MCF 10A (cell line): ENCODE measurements at places on chromosomes 11 and 22. TPM values are rescaled to one million over a fixed set of nuclear protein-coding genes. Genes with fewer than 3 reads are reported as not detected.

DNA sequence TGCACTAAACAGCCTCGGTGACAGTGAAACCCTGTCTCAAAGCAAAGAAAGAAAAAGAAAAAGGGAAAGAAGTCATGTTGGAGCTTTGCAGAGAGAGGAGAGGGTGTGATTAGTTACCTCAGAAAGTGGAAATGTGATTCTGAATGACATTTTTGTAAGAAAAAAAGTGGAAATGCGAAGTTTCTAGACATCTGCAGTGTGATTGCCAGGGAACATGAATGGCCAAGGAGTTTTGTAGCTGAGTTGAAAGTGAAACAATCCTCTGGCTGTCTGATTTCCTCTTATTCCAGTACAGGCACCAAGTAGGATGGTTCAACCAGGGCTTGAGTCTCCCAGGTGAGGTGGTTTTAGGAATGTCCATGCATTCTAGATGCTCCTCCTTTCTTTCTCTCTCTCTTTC is 17.8 kb upstream of the SYVN1 start:
- DNase-seq: no peak

GRCh38 chr11:27231530-27231929 is 131.5 kb downstream of the CCDC34 start:
- DNase-seq: no peak

GRCh38 chr11:62000539-62001446 is 33.4 kb upstream of the FTH1 start:
- no peak for DNase-seq

KRTAP5-9 gene
- not detected in 2 replicates for total RNA-seq

KRTAP5-1 gene
- not detected in 2 replicates for total RNA-seq

DNA sequence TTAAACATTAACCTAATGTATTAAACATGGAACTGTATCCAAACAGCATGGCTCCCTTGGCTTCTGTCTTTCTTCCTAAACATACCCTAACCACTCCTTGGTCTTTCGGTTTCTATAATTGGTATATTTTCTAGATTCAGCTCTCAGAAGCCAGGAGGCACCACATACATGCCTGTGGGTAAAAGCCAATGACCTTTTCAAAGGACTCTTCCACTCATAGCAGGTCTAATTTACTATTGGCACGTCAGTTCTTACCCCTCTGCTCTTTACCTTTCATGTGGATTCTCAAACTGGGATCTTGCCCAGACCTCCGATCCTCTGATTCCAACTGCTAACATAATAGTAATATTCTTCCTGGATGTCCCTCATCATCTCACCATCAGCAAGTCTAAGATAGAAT is 835.1 kb downstream of the NTM start:
- DNase-seq: no peak

- DNase-seq: no peak
Observed at GRCh38 chr22:20434264-20434751, 3.3 kb downstream of the SCARF2 start.

- DNase-seq: peak; percentile 91
Observed at GRCh38 chr11:38448284-38448683, 1850.2 kb upstream of the RAG2 start.

DNA sequence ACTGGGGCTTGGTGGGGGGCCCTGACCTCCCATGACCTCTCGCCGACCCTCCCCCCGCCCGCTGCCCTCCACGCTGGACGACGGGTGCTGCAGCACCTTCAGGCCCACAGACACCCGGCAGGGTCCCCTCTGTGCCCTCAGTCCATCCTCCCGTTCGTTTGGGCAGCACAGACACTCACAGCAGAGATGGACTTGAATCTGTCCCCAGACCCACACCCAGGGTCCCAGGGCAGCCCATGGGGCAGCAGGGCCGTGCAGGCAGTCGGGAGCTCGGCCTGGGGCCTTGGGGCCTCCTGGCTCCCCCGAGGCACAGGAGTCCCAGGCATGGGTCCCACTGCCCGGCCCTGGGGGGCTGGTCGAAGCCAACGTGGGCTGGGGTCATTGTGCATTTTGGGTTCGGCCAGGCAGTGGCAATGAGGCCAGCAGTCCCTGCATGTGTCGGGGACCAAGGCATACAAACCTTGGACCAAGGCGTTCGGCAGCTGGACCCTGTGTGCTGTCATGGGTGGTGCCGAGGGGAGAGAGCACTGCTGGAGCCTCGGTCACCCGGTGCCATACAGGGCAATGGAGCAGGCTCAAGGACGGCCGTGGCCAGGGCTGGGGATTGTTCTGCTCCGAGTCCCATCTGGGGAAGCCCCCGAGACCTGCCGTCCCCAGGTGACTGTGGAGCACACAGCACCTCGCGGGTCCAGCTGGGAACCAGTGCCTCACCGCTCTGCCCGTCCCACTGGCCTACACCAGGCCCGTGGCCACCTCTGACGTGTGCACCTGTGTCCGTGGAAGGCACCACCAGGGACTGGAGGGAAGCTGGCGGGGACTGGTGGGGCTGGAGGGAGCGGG is 19.3 kb upstream of the BRSK2 start:
- no peak for DNase-seq

GRCh38 chr22:42222140-42222539 is 48.3 kb downstream of the TCF20 start:
- no peak for DNase-seq

DNA sequence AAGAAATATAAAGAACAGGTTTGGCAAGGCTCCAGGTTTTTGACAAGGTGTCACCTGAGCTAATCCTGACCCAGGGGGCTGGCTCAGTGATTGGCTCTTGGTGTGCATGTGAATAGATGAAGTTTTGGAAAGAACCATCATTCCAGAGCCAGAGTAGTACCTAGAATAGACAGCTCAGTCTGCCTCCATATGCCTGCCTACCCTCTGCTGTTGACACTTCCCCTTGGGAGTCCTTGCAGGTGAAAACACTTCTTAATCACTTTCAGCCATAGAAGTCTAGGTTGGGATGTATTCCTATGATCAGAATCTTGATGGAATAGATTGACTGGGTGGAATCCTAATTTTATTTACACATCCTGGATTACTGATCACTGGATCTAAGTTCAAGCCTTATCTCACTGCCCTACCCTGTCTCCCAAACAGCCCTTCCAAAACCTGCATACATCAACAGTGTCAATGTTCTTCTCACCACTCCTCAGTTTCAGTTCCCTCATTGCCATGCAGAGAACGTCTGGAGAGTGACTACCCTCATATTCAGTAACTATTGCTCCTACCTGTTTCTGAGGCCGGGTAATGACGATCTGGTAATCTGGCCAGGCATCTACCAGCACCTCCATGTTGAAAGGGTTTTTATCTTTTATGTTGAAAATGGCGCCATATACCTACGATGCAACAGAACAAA is 6.7 kb downstream of the GLYATL2 start:
- DNase-seq: no peak

DNA sequence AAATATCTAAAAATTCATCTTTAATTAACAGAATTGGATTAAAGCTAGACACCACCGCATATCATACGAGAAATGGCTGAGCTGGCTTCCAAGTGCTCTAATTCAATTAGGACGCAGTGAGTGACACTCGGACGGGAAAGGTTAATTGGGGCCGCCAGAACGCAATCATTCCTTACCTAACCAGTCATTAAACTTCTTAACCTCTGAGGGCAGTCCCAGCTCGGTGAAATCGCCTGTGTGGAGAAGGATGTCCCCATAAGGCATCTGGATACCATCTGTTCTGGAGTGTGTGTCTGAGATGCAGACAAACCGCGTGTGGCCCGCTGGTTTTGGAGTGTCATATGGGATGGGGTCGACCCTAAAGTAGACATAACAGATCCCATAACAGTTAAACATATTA is 50.3 kb downstream of the MPPED2 start:
- no peak for DNase-seq

GRCh38 chr22:32501836-32502752 is 27.5 kb downstream of the FBXO7 start:
- DNase-seq: no peak

GRCh38 chr11:102799681-102800340 is 1.9 kb upstream of the MMP1 start:
- no peak for DNase-seq

DNA sequence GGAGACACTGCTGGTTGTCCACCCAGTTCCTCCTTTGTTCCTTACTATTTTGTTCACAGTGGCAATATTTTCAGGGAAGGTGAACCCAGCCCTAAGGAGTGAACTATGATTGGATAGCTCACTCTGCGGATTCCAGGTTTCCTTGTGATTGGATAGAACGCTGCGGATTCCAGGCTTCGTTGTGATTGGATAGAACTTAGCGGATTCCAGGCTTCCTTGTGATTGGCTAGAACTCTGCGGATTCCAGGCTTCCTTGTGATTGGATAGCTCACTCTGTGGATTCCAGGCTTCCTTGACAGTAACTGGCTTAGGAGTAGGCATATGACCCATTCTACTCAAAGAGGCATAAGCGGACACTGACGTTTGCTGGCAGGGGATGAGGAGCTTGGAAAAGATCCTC is 28.6 kb upstream of the ADA2 start:
- no peak for DNase-seq

DNA sequence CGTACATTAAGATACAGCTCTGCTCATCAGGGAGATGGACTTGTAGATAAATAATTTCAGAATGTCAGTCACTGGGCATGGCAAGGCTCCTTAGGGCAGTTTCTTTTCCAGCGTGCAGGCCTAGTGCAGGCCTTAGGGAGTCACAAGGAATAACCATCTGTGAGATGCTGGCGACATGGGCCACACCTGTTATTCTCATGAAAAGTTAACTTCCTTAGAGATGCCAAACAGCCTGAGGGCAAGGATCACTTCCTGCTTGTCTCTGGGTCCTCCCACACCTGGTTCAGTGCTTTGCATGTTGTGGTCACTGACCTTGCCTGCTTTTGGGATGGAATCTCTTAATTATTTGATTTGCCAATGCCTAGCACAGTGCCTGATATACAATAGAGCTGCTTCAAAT is 70.6 kb downstream of the ST3GAL4 start:
- DNase-seq: peak; percentile 29

DNA sequence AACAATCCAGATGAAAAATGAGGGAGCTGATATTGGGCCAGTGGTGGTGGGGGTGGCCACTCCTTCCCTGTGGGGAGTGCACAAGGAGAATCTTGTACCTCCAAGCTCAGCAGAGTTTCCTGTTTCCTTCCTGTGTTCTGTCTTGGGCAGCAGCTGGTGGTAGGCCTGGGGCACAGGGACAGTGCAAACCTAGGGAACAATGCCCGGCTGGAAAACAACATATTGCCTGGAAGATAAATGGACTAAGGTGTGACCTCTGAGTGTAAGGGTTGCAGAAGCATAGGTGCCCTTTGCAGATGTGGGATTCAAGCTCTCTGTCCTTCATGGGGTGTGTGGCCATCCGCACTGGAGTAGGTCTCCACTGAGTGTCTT is 5.8 kb upstream of the JAM3 start:
- DNase-seq: no peak

VSIG2 gene
- not detected in 2 replicates for total RNA-seq

RIC3 gene
- total RNA-seq: 0.65 and 0.96 TPM in 2 replicates

GRCh38 chr11:66879583-66879982 is 22.7 kb downstream of the LRFN4 start:
- no peak for DNase-seq

DNA sequence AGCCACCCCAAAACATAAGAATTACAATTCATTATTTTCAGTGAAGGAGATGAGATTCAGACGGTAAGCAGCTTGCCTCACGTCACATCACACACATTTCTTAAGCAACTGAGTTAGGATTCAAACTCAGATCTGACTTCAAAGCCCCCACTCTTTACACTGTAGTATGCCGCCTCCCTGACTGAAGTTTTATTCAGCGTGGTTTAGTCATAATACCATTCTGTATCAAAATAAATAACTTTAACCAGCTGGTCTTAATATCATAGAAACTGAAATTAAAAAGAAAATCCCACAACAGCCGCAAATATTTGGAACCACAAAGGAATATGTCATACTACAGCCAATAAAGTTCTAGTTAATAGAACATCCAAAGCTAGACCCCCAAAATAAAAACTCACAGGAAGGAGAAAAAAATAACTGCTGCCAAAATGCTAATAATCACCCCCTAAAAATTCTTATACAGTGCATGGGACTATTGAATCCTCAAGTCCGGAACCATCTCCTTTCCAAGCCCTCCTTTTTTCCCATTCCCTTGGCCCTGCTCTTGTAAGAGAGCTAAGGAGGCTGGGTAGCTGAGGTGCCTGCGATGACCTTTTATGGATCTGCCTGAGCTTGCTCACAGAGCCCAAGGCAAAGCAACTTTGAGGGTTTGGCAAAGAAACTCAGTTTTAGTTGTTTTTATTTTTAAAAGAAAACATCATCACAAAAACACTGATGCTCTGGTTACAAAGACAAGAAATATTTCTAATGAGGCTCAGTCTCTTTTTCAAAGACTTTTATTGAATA is 334.5 kb downstream of the TTC28 start:
- DNase-seq: no peak

DNA sequence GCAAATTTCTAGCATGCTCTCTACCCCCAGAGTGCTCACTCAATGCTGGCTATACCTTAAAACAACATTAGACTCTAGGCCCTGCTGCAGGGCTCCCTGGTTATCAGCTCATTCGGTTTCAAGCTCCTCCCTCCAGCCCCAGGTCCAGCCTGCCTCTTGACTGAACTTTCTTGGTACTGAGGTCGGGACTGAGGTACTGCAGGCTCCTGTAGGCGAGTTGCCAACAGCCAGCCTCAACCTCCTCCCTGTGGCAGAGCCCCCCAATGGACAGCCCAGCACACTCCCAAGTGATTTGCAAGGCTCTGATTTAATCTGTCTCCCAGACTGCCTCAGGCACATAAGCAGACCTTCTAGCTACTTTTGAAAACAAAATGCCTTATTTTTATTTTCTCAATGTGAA is 73.6 kb upstream of the EIF3M start:
- no peak for DNase-seq

GTSE1 gene
- 12.7 and 19.9 TPM in 2 replicates for total RNA-seq

GRCh38 chr22:17647991-17648390 is 9.4 kb downstream of the BCL2L13 start:
- no peak for DNase-seq

TREH gene
- total RNA-seq: not detected in 2 replicates

IL17REL gene
- total RNA-seq: not detected in 2 replicates

GRCh38 chr11:26297189-26297975 is 34.5 kb upstream of the ANO3 start:
- DNase-seq: peak; percentile 64

TMEM191B gene
- total RNA-seq: not detected in 2 replicates

- no peak for DNase-seq
Observed at GRCh38 chr22:39356464-39356863, 6.7 kb downstream of the SYNGR1 start.

OVOL1 gene
- total RNA-seq: not detected in 2 replicates

GRCh38 chr11:92714111-92714510 is 255.3 kb upstream of the MTNR1B start:
- no peak for DNase-seq

GRCh38 chr11:110311783-110312579 is 15.6 kb upstream of the RDX start:
- DNase-seq: peak; percentile 57

- no peak for DNase-seq
Observed at GRCh38 chr22:22401381-22401780, 107.2 kb downstream of the ZNF280B start.

AGBL2 gene
- 0.86 and 1.2 TPM in 2 replicates for total RNA-seq
